Esophagus squamous epithelium (tissue), 5 donors: ENCODE measurements at places on chromosomes 5 and 9.

DNA sequence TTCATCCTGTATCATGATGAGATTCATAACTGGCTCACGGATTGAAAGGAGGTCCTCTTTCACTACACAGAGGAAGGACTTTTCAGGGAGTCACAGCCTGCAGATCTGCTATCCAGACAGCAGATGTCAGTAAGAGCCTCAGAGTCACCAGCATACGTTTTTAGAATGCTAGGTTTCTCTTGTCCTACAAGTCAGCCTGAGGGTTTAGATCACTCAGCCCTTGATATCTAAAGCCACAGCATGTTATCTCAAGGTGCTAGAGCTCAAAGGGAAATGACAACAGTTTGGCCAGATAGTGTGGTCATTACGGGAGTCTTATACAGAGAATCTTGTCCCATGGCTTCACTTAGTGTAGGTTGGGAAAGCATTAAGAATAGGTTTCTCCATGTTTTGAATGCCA, 30.9 kb upstream of the SLC46A2 start:
- DNase-seq: no peak

GRCh38 chr9:14593406-14593805, 99.8 kb downstream of the ZDHHC21 start:
- DNase-seq: no peak

DNA sequence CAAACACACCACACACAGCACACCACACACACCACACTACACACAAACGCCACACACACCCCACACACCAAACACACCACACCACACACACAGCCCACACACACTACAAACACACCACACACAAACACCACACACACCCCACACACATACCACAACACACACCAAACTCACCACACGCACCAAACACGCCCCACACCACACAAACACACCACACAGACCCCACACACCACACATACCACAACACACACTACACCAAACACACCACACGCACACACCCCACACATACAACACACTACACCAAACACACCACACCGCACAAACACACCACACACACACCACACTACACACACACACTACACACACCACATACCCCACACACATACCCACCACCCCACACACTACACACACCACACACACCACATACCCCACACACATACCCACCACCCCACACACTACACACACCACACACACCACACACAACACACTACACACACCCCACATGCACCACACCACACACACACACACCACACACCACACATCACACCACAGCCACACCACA, 151.2 kb downstream of the ERCC6L2 start:
- no peak for DNase-seq

- no peak for DNase-seq
Measured at GRCh38 chr9:110476251-110476650, 103.3 kb downstream of the SVEP1 start.

DNA sequence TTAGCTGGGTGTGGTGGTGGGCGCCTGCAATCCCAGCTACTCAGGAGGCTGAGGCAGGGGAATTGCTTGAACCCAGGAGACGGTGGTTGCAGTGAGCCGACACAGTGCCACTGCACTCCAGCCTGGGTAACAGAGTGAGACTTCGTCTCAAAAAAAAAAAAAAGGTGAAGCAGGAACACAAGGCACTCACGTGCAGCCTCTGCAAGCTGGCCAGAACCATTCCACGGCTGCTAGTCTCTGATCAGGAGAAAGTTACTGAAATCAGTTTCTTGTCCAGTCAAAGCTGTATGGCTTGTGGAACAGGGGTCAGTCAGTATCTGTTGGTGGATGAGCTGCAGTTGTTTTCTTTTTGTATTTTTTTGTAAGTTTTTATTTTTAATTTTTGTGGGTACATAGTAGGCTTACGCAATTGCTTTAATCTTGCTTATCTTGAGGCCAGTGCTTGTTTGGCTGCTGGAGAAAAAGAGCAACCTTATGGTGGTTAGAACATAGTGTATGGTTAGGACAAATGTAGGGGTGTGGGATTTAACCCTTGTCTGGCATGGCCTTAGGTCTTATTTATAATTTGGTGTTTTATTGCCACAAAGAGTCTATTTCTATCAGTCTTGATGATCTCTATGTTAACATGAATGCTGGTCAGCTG, 32.7 kb upstream of the GTF2H2C start:
- DNase-seq: no peak

DNA sequence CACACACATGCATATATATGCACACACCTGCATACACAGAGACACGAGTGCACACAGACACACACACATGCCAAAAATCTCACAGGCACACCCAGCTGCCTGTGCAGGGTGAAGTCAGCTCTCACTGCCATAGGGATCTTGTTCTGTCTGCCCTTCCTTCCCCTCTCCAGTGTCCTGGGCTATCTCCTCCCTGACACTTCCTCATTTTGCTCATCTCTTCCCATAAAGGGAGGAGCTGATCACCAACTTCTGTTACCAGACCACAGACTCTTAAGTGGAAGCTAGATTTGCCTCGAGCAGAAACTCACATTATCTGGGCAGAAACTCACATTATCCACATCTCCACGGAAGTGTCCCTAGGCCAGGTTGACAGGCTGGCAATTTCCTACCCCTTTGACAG, 28.7 kb downstream of the LCP2 start:
- DNase-seq: no peak

DNA sequence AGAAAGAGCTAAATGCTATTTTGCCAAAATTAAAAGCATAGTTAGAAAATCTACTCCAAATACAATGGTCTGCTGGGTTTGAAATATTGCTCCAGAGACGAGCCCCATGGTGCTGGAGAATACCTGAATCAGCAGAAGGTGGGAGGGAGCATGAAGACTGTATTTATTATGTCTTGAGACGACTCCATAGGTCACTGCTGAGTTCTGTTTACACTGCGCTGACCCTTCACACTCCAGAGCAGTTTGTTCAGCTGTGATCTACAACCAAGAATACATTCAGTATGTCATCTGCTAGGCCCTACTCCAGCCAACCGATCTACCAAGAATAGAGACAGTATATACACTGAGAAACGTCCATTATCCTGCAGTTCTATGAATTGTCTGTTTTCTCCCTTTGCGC, 150.5 kb downstream of the TLE1 start:
- no peak for DNase-seq

DNA sequence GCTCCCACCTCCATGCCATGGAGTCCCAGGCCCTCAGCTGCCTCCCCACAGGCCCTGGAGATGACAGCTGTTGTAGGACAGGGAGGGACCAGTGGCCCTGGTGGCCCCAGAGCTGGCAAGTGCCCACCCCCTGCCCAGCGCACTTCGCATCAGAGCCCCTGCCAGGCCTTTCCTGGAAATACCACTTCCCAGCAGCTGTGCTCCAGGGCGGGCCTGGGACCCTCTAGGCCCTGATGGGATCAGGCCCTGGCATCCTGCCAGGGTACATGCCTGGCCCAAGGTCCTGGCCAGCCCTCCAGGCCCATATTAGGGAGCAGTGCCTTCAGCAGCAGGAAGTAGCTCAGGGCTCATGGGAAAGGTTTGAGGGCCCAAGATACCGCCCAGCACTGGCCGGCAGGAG, 2.5 kb downstream of the KCNT1 start:
- DNase-seq: no peak

DNA sequence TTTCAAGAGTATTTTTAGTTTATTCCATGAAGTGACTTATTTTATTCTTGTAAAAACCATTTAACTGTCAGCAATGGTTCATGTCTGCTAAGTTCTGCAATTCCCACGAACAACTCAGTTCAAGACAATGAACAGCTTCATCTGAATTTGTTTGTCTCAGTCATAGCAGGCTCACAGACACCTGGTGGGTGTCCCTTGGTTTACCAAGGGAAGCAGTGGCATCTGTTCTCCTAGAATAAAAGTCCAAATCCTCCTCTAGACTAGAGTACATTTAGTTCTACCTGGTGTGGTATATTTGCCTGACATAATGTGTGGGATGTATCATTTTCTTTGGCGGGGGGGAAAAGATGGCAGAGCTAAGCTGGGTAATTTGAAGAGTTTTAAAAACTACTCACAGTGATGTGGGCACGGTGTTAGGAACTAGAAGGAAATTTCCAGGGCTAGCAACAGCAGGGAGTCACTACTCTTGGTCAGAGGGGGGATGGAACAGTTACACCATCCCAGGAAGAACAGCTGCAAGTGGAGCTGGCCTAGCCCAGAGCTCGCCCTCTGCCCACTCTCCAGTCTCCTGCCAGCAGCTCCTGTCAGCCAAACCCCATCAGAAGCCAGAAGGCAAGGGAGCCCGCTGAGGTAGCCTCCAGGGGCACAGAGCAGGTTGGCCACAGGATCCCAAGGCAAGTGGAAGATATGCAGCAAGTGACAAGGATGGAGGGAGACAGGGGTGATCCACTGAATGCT, 100.3 kb downstream of the PJA2 start:
- DNase-seq: no peak

GRCh38 chr5:81418606-81419005, 24.7 kb upstream of the ACOT12 start:
- DNase-seq: no peak

- no peak for DNase-seq
Measured at GRCh38 chr5:61467766-61468482, 135.9 kb downstream of the ZSWIM6 start.

GRCh38 chr5:53820119-53820801, 259.8 kb downstream of the NDUFS4 start:
- no peak for DNase-seq

- DNase-seq: no peak
Measured at GRCh38 chr5:53971551-53971950, 338.8 kb downstream of the ARL15 start.

GRCh38 chr5:111513131-111513520, 791 bp upstream of the STARD4 start:
- DNase-seq: no peak

- DNase-seq: no peak
Measured at GRCh38 chr9:90795871-90796317, 5.7 kb upstream of the SYK start.

GRCh38 chr5:11247224-11247623, 486.2 kb upstream of the DAP start:
- DNase-seq: no peak

DNA sequence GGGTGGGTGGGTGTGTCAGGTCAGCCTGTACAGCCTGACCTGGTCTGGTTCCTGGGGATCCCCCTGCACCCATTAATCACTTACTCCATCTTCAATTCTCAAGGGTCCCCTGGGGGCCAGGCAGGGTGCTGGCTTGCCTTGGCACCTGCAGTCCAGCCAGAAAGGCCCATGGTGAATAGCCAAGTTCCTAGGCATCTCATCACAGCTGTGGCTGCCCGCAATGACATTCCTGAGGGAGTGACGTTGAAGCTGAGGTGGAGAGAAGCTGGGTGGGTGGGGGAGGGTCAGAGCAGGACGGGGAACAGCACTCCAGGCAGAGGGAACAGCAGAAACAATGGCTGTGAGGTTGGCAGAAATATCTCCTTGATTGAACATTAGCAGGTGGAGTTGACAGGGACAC, 10.6 kb downstream of the HMCN2 start:
- DNase-seq: no peak

- DNase-seq: peak; percentile 12
Measured at GRCh38 chr5:17118631-17119030, 98.8 kb upstream of the BASP1 start.

GRCh38 chr9:37034938-37035647, 1.0 kb upstream of the PAX5 start:
- DNase-seq: no peak

- no peak for DNase-seq
Measured at GRCh38 chr9:114989600-114990410, 59.4 kb upstream of the TNFSF8 start.
